ENCODE measurements at places on chromosomes 7 and 10. TPM values are rescaled to one million over a fixed set of nuclear protein-coding genes. Genes with fewer than 3 reads are reported as not detected.

DNA sequence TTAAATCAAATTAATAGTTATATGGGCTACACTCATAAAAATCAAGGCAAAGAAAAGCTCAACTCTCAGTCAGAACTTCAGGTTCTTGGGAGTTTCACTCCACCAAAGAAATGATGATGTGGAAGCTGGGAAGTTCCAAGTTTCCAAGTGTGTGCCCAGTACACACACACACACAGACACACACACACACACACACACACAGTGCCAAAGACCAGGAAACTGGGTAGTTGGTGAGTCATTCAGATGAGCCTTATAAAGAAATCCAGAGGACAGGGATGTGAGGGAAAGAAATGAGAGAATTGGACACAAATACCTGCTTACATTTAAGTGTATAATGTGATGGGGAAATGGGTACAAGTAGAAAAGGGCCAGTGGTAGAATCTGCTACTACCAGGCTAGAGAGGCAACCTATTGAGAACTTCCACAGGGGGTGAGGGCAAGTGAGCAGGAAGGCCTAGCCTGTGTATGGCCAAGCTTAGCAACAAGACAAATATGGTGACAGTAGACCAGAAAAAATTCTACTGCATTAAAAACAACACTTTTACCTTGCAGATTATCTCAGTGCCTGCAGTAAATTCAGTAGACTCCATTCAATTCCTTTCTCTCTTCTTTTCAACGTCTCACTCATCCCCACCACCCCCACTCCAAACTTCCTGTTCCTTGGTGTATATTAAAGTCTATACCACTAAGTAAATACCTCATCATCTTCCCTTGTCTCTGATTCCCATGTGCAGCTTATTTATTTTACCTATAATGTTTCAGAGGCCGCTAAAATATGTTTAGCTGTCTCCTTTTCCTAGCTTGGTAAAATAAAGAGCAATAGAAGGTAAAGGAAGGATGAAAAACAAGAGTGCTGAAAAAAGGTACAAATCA is 95.0 kb downstream of the CABCOCO1 start:
- no peak for DNase-seq

DNA sequence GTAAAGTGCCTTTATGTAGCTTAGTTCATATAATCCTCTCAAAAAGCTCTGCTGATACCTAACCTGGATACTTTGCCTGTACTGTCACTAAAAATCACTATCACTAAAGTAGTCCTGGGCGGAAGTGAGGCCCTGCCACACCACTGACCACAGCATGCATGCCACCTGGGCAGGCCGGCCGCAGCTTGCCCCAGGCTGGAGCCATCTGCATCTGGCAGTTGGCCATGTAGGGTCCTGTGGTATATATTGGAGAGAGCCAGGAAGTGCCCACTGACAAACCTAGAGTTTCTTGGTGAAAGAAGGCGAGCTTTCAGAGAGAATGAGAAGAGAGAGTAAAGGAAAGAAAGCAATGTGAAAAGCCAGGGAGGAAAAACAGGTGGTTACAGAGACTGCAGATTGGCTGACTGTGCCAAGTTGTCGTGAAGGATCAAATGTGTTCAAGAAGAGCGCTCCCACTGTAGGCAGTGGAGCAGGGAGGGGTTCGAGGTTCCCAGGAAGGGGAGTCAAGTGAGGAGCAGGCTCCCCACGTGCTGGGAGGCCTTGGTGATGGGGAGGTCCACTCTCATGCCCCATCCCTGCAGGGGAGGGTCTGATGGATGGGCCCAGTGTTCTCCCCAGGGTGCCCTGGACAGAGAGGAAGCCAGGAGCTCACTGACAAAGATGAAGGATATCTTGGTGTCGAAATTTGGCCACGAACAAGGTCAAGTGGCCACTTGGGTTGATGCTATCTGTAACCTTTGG is 13.6 kb downstream of the LOXL4 start:
- no peak for DNase-seq

DNA sequence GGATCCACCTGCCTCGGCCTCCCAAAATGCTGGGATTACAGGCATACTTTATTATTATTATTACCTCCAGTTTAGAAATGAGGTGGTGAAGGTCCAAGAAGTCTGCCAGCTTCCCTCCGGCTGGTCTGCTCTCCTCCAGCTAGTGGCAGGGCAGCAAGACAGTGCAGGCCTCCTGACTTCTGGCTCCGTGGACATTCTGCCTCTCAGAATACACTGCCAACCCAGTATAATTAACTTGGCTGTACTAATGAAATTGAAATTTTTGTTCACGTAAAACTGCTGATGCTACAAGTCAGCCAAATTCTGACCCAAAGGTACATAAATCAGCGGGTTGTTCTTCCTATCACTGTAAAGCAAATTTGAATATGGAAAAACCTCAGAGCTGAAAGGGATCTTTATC is 7.6 kb upstream of the PDE1C start:
- no peak for DNase-seq

DNA sequence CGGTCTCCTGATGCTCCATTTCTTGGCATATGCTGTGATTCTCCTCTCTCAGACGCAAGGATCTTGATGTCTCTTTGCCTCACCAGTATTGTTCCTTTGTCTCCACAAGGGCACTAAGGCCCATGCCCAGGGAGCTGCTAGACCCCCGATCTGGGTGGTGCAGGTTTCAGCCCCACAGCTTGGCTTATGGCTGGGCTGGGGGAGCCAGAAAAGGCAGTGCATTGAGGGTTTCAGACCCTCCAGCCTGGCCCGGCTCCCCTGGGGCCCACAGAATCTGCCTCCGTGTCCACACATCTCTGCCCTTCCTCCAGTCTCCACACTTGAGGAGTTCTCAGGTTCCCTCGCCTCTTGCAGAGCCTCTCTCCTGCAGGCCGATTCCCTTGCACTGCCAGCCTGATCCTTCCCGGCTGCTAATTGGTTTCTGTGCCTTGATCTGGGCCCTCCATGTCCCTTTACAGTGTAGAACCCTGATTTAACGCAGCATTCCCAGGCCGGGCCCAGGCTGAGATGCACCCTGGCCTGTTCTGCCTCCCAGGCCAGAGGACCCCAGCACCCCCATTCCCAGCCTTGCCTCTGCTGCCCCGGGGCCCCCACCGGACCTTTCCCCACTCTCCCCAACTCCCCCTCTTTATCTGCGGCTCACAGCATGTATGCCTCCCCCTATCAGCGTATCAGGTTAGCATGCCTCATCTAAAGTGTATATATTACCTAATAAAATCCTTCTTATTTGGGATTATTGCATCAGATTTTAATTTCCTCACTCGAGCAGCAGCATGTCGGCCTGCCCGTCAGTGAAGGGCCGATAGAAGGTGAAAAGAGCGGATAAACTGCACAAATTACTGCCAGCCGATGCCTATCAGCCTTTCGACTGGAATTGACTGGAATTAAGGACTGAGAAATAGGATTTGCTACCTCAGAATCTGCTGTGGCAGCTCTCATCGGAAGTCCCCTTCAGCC is 145.7 kb downstream of the C10orf105 start:
- DNase-seq: no peak

GRCh38 chr10:95459446-95460045 is 101.6 kb downstream of the SORBS1 start:
- DNase-seq: no peak

- no peak for DNase-seq
Measured at GRCh38 chr7:42432644-42433043, 195.6 kb upstream of the GLI3 start.

Gene SLC39A12
- total RNA-seq: not detected

Gene CLDN4
- under 0.01 TPM for total RNA-seq

- DNase-seq: no peak
Measured at GRCh38 chr7:116691664-116692063, 19.7 kb downstream of the MET start.

Gene CLDN15
- 55.2 TPM for total RNA-seq

DNA sequence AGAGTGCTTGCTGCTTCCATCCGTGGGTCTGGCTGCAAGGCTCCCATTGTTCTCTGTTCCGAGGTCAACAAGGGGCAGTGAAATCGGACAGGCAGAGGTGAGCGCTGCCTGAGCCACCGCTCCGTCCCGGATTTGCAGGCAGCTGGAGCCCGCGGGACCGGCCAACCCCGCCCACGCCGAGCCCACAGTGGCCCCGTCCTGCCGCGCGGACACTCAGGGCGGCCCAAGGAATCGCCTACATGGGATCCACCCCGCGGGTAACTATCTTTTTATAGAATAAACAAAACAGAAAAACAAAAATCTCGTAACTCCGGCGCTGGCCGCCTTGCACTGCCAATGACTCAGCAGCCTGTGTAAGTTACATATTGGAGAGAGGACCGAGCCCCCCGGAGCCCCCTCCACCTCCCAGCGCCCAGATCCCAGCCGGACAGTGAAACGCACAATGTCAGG is 1.9 kb downstream of the BNIP3 start:
- no peak for DNase-seq

DNA sequence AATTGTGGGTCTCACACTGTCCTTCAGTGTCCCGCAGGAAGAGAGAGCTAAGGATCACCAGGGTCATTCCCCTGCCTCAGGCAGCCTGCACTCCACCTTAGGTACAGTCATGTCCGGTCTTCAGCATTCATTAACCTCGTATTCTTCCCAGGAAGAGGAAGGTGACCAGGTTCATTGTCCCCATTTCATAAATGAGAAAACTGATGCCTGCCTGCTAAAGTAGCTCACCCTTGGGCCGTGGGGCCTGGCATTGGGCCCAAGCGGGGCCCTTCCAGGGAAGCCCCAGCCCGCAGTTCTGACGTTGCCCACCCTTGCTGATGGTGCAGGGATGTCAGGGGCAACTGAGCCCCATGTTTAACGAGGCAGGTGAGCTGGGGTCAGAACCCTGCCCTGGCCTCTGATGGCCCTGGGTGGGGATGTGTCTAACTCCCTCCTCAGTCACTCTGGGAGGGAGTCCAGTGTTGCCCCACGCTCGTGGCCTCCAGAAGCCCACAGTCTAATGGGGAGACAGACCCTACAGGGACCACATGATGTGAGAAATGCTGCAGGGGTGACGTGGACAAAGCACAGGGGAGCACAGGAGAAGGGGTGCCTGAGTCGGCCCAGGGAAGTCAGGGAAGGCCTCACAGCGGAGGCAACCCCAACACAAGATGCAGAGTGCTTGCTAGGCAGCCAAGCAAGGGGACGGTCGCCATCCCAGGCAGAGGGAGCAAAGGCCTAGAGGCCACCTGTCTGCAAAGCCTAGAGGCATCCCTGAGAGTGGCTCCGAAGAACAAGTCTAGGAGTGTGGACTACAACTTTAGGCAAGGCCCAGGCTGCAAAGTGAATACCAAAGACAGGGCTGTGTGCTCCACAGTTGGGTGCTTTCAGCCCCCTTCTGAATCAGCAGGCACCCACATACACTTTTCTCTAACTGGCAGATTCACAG is 25.1 kb downstream of the DDIT4 start:
- DNase-seq: no peak

DNA sequence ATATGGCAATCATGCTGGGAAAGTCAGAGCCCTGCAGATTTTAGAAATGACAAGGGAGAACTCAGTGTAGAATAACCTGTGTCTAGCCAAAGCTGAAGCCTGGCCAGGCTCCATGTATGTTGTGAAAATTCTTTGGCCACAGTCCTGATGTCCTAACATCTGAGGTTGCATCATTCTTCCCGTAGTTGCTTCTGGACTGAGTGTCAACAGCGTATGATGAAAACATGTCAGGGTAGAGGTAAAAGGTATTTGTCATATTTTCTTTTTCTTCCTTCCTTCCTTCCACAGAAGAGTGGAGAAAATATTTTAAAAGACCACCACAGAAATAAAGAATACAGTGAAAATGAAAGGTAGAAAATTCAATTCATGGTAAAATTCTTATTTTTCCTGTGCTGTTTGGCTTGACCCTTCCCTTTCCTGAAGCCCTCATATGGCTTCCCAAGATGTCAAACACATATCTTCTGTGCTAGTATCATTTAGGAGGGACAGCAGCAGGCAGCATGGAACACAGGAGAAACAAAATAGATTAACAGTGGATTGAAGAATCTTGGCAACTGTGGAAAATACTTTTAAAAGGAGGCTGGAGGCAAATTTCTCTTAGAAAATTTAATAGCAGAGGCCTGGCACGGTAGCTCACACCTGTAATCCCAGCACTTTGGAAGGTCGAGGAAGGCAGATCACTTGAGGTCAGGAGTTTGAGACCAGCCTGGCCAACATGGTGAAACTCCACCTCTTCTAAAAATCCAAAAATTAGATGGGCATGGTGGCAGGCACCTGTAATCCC is 18.9 kb upstream of the NRBF2 start:
- DNase-seq: no peak

DNA sequence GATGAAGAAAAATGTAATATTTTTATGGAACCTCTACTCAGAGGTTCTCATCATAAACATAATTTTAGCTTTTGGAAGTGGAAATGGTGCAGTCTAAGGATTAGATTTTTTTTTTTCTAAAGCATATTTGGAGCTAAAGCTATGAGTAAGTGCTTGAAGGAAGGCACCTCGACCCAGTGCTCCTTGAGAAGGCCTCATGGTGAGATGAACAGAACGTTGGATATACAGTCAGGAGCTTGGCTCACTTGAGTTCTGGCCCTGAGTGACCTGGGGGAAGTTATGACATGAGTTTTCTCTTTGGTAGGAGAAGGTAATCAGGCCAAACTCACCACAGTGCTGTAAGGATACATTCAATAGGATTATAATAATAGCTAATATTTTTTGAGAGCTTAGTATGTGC is 163.3 kb downstream of the JCAD start:
- DNase-seq: no peak

GRCh38 chr10:10045765-10046028 is 972.0 kb upstream of the CELF2 start:
- no peak for DNase-seq

Gene HOXA7
- total RNA-seq: 13.2 TPM

Gene ACSM6
- not detected for total RNA-seq

DNA sequence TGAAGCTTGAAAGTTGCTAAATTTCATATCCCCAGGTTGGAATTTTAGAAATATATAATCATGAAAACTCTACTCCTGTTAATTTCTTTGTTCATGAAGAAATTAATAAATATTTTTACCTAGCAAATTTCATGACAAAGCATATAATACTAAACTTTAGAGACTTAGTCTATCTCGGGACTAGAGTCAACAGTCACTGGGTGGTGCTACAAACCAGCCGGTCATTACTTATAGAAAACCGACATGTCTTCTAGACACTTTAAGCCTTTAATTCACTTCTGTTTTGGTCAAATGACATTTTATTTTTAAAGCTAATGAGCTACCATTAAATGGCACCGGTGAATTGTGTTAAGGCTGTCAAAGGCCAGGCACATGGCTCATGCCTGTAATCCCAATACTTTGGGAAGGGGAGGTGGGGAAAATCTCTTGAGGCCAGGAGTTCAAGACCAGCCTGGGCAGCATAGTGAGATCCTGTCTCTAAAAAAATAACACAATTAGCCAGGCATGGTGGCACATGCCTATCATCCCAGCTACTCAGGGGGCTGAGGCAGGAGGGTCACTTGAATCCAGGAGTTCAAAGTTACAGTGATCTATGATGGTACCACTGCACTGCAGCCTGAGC is 270.1 kb downstream of the CACNA2D1 start:
- DNase-seq: no peak

Gene OR2F1
- not detected for total RNA-seq

DNA sequence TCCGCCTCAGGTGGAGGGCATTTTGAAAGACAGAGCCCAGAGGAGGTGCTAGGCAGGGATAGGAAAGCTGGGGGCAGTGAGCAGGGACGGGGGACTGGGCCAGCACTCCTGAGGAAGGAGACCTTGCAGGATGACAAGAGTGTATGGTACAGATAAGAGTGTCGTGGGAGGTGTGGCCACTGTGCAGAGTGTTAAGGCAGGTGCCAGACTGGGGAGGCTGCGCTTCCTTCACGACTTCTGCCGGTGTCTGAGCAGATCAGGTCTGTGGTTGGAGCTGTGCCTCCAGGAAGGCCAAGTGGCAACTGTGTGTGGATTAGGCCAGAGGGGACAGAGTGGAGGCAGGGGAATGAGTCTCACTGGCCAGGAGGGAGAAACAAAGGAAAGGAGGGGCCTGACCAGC is 161.7 kb downstream of the HIBADH start:
- DNase-seq: no peak
